RPMI7951 (cell line): ENCODE measurements at places on chromosomes 1 and 21.

- peak; percentile 54 for DNase-seq
These were observed 19.5 kb downstream of the ERG start for GRCh38 chr21:38478782-38479181.

DNA sequence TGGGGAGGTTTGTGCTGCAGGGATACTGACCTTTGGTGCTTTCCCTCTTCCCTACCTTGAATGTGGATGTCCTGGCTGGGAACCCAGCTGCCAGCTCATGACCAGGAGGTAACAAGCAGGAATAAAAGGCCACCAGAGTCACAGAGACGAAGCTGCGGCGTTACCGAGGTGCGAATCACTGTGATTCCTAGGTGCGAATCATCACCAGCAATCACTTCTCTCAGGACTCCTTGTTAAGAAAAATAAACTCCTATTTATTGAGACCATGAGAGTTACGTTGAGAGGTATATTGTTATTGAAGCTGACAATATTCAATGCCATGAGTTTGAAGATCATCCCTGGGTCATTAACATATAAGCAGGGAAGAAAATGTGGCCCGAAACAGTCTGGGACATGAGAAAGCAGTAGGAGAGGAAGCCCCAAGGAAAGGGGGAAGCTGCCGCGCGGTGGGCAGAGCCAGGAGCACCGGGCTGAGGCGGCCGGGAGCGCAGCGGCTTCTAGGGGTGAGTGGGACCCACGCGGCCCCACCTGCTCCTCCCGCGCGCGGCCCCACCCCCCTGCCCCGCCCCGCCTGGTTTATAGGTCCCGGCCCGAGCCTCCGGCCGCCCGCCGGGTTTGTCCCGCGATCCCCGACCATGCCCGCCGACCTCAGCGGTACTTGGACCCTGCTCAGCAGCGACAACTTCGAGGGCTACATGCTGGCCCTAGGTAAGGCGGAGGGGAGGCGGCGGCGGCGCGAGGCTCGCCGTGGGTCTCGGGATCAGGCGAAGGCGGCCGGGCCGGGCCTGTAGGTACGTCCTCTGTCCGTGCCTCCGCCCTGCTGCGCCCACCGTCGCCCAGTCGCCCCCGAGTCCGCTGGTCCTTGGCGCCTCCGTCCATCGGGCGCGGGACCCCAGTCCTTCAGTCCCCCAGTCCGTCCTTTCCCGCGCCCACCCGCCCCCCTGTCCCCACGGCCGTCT lies at the start of gene RBP7:
Gene RBP7 (plus strand): TSS at position 605 of the 959 bp plus-strand sequence. CDS start 31 bp downstream, at position 636.
- no peak for DNase-seq

GRCh38 chr1:201254625-201255478 lies 28.5 kb upstream of the PKP1 start:
- DNase-seq: peak; percentile 30

DNA sequence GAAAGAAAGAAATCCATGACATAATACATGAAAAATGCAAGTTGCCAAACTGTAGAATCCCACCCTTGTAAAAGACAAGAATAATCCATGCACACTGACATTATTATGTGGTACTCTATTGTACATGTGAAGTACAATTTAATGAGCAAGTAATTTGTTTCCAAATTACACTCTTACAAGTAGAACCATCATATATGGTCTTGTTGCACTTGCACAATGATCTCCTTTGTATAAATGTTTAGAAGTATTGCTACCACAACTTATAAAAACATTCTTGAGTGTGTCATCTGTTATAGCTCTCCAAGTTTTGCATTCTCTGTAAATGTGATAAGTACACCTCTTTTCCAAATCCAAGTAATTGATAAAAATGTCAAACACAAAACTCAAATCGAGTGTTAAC lies 29.1 kb upstream of the ZNF281 start:
- DNase-seq: peak; percentile 10

GRCh38 chr1:47386268-47386667 lies 29.8 kb upstream of the FOXE3 start:
- no peak for DNase-seq

GRCh38 chr1:211851174-211851573 lies 20.6 kb upstream of the LPGAT1 start:
- DNase-seq: no peak

DNA sequence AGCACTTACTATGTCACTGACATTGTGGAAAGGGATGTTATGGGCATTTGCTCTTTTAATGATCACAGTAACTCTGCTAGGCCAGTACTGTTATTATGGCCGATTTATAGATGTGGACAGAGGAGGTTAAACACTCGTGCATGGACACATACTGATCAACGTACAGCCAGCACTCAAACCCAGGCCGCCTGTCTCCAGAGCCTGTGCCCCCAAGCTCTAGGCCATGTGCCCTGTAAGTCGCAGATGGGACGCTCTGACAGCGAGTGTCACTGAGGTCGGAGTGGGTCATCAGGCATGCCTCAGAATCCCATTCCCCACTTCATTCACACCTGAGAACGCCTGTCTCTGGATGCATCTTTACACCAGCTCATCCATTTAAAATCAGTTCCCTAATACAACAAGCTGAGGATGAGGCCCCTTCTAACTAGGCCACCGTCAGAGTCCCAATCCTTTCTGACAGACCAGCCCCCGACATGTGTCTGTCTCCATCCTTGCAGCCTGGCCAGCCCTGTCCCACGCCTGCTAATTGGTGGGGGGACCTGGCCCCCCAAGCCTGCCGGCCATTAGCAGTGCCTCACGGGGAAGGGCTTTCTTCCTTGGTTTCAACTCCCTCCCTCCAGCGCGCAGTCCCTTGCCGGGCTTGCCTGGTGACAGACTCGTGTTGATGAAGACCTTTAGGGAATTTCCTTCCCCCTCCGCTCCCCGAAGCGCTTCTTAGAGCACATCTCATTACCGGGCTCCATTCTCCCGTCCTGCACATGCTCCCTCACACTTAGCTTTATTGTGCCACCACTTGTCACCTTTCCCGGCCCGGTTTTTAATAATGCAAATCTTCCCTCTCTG lies 436.8 kb downstream of the KIF26B start:
- no peak for DNase-seq

- DNase-seq: no peak
These were observed 135.8 kb upstream of the PBX1 start for GRCh38 chr1:164423136-164423535.

- DNase-seq: no peak
These were observed 309.9 kb upstream of the PRMT6 start for GRCh38 chr1:106746448-106747085.

- DNase-seq: no peak
These were observed 29.6 kb upstream of the DIPK1A start for GRCh38 chr1:92990828-92991227.

- no peak for DNase-seq
These were observed 464 bp downstream of the PARK7 start for GRCh38 chr1:7962014-7962335.

DNA sequence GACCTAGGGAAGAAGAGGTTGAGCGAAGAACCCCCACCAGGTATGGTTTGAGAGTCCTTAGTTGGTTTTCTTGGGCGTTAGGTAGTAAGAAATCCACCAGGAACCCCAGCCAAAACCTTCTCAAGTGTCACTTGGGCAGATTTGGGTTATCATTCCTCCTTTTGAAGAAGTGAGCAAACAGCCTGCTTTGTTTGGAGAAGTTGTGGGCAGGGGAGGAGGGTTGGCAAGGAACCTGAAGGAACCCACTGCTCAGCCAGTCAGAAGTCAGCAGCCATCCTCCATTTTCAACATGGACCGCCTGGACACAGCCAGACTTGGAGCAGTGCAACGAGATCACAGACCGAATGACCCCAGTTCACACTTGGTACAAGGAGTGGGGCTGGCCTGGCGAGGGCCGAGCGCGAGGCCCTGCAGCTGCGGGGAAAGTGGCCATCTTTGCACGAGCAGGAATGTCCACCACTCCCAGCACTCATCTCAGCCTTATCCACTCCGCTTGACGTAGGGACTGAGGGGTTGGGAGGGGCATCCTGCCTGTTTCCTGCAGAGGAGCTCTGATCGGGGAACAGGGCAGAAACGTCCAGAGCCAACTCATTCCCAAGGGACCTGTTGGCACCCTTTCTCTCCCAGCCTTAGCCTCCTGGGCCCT lies 7.2 kb downstream of the ADPRS start:
- no peak for DNase-seq

DNA sequence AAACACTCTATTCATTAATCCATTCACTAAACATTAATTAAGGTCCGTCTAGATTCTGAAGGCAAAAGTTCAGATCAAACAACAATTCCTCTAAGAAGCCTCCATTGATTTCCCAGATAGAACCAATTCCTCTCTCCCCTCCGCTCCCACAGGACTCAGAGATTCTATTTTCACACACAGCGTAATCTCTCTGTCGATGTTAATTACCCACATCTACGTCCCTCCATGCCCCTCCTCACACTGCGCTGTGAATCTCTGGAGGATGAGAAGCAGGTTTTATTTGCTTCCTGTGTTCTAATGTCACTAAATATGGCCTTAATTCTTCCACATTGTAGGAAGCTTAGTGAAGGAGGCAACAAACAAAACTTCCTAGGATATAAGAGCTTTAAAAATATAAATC lies 306.7 kb downstream of the DSCAM start:
- no peak for DNase-seq

- DNase-seq: peak; percentile 60
These were observed 114.8 kb upstream of the PAXBP1 start for GRCh38 chr21:32886339-32886738.

DNA sequence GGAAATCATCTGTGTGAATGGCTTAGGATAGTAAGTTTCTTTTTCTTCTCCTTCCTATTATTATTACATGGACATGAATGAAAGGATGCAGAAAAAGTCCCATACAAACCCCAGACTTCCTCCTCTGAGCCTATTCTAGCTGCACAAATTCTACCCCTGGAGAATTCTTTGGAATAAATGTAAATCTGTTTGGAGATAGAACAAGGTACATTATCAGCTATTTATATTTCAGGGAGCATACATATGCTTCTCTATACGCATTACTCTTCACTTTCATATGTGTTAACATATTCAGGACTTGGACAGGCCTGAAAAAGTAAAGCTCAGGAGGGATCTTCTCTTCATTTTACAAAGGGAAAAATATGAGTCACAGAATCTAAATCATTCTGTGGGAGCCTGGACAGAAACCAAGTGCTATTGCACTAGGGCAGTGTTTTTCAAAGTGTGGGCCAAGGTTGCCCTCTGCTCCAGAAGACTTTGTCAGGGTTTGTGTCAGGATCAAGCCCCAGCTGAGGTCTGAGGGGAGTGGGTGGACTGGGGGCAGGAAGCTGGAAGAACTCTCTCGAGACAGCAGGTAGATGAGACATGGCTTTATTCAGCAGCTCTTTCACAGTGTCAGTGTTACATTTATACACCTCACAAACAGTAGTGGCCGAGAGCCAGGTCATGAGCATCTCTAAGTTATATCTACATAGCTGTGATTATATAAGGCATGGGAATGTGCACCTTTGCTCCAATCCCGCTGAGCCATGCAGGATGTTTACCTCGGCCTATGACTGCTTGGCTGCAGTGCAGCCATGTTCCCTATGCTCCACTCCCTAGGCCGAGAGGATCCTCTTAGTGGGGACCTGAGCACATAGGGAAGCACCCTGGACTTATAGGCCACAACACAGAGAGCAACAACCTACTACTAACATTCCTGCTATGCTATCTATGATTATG lies 114.3 kb downstream of the GDAP2 start:
- peak; percentile 49 for DNase-seq
